ENCODE measurements at places on chromosomes 3 and 15.

- DNase-seq: no peak
These were observed 31.8 kb upstream of the HES1 start for GRCh38 chr3:194103983-194104751.

DNA sequence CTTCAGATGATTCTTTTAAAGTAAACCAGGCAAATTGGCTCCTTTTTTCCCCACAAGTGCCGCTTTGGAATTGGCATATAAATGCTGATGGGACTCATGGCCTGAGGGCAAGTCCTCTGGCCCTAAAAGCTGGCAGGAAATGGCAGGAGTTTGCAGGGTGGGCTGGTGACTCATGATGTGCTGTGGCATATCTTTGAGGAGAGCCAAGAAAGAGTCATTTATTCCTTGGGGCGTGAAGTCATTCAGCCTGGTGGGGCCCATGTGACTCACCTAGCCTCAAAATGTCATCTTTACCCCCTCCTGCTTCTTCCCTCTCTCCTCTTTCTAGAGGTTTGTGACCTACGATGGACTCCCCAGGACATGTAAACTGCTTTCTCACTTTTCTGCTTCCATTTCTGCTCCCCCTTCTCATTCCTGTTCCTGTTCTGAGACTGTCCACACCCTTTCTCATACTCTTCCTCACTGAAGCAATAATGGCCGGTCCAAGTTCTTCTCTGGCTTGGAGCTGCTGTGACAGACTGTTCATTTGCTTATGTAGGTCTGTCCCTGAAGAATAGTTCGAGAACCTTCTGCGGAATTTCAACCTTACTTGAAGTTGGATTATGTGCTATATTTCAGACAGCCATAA lies 326.1 kb downstream of the SATB1 start:
- DNase-seq: no peak

DNA sequence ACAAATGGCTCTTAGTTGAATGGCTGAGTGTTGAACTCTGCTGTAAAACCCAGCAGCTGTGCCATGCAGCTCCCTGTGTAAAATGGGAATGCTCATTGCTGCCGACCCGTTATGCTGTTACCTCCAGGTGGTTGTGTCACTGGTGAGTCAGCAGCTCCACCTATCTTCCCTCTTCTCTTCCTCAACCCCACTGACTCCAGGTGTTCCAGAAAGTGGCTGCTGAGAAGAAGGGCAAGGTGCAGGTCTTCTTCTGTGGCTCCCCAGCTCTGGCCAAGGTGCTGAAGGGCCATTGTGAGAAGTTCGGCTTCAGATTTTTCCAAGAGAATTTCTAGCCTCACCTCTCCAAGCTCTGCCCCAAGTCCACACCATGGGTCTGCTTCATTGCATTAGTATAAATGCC lies 41.9 kb downstream of the NOX5 start:
- DNase-seq: peak; percentile 14

DNA sequence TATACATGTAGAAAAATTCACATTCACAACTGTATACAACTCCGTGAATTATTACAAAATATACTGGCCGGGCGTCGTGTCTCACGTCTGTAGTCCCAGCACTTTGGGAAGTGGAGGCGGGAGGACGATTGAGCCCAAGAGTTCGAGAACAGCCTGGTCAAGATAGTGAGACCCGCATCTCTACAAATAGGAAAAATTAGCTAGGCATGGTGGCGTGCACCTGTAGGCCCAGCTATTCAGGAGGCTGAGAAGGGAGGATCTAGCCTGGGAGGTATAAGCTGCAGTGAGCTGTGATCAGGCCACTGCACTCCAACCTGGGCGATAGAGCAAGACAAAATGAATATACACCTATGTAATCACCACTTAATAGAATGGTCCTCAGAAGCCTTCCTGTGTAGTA lies 1.3 kb downstream of the RAD51 start:
- DNase-seq: no peak

GRCh38 chr15:85047271-85047948 lies 65.8 kb downstream of the PDE8A start:
- DNase-seq: peak; percentile 61

DNA sequence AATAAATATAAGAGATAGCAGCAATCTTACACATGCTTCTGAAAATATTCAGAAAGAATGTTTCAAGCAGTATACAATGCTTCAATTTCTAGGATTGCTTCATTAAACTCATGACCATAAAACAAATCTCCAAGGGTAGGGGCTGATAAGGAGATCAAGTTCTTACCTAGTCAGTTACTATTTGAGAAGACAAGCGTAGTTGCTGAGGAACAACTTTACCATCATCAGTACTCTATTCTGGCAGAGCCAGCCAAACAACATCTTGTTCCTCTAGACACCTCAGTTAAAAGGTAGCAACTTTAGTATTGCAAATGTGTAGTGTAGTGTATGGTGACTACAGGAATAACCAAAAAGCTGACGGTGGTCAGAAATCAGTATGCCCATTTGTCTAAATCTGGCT lies 85.4 kb upstream of the CHRM5 start:
- DNase-seq: no peak

- DNase-seq: peak; percentile 47
These were observed 452.8 kb upstream of the THBS1 start for GRCh38 chr15:39127925-39128617.

DNA sequence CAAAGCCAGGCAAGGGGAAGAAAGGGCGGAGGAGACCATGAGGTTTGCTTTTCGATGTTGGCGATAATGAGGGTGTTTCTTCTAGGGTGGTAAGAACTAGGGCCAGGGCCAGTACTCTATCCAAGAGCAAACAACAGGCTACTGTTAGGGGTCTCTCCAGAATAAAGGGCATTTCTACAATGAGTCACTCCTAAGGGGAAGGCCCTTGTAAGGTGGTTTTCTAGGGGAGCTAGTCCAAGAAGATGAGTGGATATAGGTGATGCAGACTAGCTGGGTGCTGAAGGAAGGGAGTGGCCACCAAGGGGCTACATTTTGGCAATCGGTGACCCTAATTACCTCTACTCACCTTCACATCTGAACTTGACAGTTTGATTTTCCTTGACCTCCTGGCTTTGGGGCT lies 148.5 kb upstream of the HACD2 start:
- no peak for DNase-seq

GRCh38 chr15:66619152-66619903 lies 53.5 kb upstream of the LCTL start:
- peak; percentile 40 for DNase-seq

DNA sequence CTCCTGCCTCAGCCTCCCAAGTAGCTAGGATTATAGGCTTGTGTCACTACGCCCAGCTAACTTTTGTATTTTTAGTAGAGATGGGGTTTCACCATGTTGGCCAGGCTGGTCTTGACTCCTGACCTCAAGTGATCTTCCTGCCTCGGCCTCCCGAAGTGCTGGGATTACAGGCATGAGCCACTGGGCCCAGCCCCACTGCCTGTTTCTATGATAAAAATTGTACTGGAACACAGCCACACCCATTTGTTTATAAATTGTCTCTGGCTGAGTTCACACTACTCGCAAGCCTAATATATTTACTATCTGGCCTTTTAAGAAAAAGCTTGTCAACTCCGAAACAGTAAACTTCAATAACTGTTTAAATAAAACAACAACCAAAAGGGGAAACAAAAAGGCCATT lies 309.4 kb upstream of the WNT5A start:
- no peak for DNase-seq

DNA sequence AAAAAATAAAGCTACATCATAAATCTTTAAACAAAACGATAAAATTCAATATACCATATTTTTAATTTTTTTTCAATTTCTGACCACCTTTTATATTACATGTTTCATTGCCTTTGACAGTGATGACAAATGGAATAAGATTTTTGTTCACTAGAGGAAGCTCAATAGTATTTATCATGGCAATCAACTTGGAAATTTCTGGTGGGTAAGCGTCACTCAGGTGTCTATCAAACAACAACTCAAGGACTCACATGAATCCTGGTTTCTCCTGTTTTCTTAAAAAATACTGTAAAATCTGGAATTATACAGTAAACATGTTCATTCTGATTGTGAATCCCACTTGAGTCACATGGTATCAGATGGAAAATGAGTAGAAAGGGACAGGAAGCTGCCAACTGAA lies 782.2 kb downstream of the OTOL1 start:
- no peak for DNase-seq

DNA sequence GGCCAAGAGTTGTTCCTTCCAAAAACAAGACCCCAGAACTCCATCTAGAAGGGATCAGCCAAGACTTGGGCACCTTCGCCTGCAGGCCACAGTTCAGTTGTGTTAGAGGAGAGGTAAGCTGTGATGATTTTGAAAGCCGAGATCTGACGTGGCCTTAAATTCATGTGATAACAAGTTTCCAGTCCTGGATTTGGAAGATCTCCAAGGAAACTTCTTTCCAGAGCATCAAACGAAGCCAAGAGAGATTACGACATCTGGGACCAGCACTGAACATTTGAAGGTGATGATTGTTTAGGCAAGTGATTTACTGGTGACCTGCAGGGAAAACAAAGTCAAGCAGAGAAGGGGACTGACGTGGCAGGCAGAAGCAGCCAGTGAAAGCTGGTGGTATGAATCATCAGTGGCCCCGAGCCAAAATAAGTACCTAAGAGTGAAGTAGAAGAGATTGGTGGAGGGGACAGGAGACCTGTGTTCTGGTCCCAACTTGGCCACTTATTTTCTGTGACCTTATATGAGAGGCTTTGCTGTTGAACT lies 339.0 kb upstream of the PROK2 start:
- no peak for DNase-seq

DNA sequence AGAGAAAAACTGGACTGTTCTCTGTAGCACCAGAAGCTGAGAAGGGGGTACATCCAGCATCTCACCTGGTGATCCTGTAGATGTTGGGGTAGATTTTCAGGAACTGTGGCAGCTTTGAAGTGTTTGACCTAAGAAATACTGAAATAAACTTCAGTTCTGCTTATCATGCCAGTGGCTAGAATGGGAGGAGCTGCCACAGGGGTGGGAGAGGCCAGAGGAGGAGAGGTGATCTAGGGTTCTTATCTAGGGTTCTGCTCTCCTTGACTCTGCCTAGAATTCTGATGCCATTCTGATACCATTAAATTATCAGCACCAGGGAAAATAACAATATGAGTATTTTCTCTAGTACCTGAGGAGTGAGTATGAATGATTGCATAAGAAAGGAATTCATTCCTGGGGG lies 10.2 kb upstream of the CPOX start:
- DNase-seq: no peak

DNA sequence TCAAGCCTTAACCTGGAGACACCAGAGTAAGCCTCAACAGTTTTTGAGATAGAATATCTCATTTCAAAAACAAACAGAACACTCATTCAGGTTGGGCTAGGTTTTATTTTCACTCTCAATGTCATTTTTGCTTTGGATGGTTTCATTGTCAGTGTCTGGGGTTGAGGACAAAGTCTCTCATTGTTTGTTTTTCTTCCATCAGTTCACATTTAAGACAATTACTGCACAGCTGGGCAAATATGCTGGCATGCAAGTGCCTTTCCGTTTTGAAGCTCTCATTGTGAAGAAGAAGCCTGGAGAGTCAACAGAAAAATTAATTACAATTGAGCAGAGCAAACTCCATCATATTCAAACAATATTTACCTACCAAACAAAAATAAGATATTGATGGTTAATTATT lies 1050.0 kb downstream of the TBL1XR1 start:
- peak; percentile 99 for DNase-seq

All from NCI-H2081 (cell line).